ENCODE measurements at places on chromosomes 2 and 18.

DNA sequence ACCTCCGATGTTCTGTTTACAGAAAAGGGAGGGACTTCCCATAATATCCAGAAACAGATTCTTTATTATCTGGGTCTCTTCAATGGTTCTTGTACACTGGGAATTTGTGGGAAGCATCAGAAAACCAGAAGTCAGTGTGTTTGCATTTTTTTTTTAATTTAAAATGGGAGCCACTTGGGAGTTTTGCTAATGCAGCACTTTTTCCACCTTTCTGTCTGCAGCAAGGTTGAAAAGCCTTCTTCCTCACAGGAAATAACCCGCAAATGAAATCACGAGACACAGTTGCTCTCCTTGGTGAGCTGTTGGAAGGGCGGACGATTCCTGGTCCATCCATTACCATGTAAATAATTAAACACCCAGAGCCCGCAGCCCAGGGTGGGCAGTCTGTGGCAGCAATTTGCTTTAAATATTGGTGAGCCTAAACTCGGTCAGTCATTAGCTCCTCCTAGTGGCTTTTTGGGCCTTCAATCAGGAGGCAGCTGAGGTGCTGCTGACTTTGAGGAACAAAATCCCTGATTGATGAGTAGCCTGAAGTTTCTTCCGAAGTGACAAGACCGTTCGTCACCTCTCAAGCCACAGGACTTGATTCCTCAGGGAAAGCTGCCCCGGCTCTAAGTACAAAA lies 471.5 kb downstream of the EPHA4 start:
- DNase-seq: no peak

DNA sequence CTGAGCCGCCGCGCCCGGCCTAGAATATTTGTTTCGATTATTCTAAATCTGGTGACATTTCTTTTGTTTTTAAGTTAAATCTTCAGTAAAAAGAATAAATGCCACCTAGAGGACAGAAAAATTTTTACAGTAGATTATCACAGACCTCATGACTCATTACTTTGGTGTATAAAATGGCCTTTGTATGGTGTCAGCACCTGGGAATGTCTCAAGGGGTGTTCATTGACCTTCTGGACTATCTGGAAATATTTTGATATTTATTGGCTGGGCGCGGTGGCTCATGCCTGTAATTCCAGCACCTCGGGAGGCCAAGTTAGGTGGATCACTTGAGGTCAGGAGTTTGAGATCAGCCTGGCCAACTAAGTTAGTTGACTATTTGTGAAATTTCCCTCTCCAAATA lies 30.3 kb upstream of the SLC30A6 start:
- peak; percentile 89 for DNase-seq

DNA sequence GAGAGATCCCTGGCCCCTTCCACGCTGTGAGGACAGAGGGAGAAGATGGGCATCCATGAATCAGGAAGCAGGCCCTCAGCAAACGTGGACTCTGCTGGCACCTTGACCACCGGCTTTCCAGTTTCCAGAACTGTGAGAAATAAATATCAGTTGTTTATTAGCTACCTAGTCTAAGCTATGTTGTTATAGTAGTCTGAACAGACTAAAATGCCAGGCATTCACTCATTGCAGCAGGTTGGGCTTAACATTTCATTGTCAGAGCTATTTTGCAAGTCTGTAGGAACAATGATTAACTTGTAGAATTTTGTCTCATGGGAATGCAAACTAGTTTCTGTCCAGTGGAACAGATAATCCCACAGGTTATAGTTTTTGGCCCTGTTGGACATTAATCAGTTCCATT lies 24.8 kb upstream of the TBC1D8 start:
- DNase-seq: no peak

DNA sequence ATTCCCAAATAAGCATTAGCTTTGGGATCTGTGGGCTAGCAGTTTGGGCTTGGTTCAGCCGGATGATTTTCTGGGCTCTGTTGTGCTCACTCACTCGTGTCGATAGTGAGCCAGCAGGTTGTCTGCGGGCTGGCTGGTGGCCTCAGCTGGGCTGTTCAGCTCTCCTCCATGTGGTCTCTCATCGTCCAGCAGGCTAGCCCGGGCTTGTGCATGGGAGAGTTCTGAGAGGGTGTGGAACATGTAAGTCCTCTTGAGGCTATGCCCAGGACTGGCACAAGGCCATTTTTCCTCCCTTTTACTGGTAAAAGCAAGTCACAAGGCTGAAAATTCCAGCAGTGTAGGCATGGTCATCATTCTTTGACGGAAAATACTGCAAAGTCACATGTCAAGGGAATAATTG lies 38.5 kb downstream of the NTSR2 start:
- no peak for DNase-seq

DNA sequence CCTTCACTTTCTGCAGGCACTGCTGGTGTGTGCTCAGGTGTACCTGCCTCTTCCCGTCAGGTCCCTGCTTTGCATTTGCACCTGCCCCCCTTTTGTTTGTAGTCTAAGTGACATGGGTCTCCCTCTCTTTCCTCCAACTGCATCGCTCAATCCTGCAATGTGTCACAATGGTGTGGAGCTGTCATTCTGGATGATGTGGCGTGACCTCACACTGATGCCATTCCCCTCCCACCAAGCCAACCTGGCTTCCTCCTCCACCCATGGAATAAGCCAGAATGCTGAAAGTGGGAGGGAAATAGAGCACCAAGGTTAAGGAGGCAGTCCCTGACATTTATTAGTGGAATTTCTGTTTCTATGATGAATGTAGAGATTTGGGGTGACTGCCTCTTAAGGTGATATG lies 156.7 kb downstream of the ZBTB7C start:
- DNase-seq: no peak

DNA sequence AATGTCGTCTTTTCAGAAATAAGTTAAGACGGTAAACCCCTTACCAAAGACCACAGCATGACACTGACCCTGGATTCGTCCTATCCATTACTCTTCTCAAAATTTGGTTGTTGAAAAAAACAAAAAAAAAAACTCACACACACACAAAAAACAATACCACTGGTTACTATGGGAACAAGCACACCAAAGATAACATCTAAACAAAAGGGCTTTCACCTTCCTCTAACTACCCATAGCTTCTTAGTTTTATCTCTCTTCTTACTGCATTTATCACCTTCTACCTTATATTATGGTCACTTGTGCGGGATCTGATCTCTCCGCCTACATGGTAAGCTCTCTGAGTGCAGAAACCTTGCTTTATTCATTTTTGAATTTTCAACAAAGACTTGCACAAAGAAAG lies 192.7 kb downstream of the STK39 start:
- DNase-seq: no peak

DNA sequence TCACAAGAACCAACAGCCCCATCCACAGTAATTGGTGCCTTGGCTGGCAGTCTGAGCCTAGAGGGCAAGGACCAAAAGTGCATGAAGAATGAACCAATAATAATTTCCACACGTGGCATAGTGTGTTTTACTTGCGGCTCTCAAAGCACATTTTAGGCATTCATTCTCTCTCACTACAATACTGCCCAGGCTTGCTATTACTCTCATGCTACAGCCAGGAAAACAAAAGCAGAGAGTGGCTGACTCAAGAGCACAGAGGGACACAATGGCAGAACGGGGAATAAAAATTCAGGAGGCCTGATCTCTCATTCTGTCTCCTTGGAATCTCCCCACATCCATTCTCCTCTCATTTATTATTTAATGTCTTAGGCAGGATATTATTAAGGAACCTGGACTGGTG lies 57.0 kb upstream of the NOL4 start:
- no peak for DNase-seq

GRCh38 chr2:178819992-178820391 lies 12.8 kb upstream of the TTN start:
- DNase-seq: no peak

DNA sequence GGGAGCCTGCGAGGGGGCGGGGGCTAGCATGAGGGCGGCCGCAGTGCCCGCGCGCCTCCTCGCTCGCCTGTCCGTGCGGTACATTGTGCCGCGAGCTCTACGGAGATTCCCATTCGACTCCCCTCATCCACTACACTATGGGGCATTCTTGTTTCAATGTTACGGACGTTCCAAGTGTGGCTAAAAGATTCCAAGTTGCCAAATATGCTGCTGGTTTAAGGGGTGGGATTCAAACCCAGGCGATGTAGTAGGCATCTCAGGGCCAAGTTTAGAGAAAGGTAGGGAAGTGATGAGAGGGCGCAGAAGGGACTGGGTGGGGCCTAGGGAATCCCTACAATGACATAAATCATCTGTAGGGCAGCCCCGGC lies 10.0 kb upstream of the CRYBA2 start:
- no peak for DNase-seq

GRCh38 chr2:42102591-42103450 lies 55.0 kb downstream of the PKDCC start:
- no peak for DNase-seq

DNA sequence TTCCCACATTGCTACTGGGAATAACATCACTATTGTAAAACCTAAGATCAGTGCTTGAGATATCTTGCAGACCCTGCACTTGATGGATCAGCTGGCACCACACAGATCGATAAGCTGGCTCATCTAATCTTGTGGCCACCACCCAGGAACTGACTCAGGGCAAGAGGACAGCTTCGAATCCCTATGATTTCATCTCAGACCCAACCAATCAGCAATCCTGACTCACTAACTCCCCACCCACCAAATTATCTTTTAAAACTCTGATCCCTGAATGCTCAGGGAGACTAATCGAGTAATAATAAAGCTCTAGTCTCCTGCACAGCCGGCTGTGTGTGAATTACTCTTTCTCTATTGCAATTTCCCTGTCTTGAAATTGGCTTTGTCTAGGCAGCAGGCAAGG lies 11.3 kb upstream of the TEX44 start:
- DNase-seq: no peak

- peak; percentile 62 for DNase-seq
Observed at GRCh38 chr2:206981739-206982340, 42.5 kb downstream of the CPO start.

- DNase-seq: peak; percentile 68
Observed at GRCh38 chr2:11719230-11719977, 27.0 kb upstream of the LPIN1 start.

GRCh38 chr2:100561191-100561590 lies 1.6 kb upstream of the PDCL3 start:
- no peak for DNase-seq

DNA sequence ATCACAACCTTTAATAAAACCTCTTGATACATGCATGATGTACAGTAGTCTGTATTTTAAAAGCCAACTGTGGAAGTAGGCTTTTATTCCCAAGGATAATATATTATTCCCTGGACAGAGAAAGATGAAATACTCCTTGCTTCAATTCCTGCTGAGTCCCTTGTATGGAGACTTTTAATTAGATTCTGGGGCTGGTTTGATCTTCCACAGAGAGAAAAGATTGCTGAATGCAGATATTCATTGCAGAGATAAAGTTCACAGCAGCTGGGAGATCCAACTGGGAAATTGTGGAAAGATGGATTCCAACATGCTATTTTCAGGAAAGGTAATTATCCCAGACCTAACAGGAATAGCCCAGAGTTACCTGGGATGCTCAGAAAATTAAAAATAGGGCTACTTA lies 607.0 kb upstream of the HS6ST1 start:
- no peak for DNase-seq

DNA sequence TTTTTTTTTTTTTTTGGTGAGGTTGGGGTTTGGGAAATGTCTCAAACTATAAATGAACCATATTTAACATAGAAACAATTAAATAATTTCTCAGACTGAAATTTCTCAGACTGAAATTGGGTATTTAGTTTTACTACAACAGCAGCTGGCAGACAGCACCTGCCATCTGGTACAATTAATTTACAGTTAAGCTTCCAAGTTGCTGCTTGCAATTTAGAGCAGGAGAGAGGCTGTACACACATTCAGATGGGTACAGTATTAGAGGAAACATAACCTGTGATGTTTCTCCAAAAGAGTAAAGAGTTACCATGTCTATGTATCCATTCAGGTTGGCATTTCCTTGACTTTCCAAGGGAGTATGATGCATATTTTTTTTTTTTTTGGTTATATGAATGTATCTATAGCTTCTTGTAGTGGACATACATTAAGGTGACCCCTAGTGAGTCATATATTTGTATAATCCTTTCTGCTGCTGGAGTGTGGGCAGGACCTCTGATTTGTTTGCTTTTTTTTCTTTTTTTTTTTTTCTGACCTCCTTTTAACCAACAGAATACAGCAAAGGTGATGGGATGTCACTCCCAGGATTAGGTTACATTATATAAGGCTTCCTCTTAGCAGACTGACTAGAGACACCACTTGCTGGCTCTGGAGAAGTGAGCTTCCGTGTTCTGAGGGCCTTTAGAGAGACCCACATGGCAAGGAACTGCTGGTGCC lies 201.7 kb downstream of the PTH2R start:
- DNase-seq: no peak

- no peak for DNase-seq
Observed at GRCh38 chr2:64678771-64679590, 25.3 kb upstream of the SERTAD2 start.

DNA sequence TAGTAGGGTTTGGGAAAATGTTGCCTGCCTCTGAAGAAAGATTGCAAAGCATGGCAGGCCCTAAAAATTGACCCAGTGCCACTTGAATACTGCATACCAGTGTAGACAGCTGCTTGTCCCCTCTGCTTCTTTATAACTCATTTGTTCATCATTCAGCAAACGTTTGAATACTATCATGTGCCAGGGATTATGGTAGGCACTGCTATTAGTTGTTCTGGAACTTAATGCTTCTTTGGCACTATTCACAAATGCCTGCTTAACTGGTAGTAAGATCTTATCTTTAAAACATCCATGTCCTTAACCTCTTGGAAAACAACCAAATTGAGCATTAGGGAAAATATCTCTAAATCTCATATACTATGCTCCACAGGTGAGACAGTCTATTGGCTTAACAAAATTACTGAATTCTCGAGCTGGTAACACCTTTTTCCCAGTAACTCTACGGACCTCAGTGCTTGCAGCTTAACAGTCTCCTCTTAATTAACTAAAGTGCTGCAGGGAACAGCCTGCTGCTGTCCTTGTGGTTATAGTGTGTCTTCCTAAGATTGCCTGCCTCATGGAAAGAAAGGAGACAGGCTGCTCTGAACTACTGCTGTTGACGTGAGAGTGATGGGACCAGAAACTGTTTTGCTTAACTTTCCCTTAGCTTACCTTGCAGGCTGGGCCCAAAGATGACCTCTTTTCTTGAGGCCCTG lies 93.2 kb downstream of the MIB1 start:
- DNase-seq: no peak

- DNase-seq: no peak
Observed at GRCh38 chr2:168907940-168908662, 7.0 kb downstream of the G6PC2 start.

- no peak for DNase-seq
Observed at GRCh38 chr2:58140508-58141072, 94.0 kb downstream of the VRK2 start.
